ENCODE measurements at places on chromosomes 5 and 9. TPM values are rescaled to one million over a fixed set of nuclear protein-coding genes. Genes with fewer than 3 reads are reported as not detected.

The DPYSL3 gene
- total RNA-seq = 1,294 TPM

The ZNF483 gene
- total RNA-seq = 45.7 TPM

The PPP2R2B gene
- 135 TPM for total RNA-seq

The ARID3C gene
- total RNA-seq = 0.63 TPM

The BARX1 gene
- not detected for total RNA-seq

The PCDHB14 gene
- total RNA-seq = 28.2 TPM

Data from parietal lobe (tissue), 2 donors.